ENCODE measurements at places on chromosomes 5 and 9.

- no peak for DNase-seq
Measured at GRCh38 chr5:98535901-98536300, 237.6 kb upstream of the RGMB start.

- no peak for DNase-seq
Measured at GRCh38 chr5:6376974-6377520, 1.3 kb downstream of the MED10 start.

DNA sequence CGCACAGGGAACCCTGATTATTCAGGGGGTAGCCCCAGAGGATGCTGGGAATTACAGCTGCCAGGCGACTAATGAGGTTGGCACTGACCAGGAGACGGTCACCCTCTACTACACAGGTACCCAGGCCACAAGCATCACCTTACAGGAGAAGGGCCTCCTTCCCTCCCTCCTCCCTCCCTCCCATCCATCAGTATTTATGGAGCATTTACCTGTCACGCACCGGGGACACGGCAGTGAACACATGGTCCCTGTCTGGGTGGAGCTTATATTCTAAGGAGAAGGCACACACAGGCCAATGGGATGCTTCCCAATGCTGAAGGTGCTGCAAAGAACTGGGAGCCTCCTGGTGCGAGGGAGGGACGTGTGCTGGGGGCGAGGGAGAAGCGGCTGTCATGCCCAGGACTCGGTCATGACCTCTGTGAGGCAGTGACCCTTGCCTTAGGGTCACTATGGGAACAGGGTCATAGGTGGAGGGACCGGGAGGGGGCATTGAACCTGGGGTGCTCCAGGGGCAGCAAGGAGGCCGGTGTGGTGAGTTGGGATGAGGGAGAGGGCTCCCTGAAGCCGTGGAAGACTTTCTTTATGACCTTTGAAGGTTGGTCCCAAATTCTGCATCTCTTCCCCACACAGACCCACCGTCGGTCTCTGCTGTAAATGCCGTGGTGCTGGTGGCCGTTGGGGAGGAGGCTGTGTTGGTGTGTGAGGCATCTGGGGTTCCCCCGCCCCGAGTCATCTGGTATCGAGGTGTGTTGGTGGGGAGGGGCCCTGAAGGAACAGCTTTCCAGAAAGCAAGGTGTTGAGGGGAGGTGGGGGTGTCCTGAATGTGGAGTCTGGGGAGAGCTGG is 41.5 kb downstream of the HMCN2 start:
- DNase-seq = no peak

GRCh38 chr5:11104210-11104609 is 343.2 kb upstream of the DAP start:
- DNase-seq = no peak

- DNase-seq = no peak
Measured at GRCh38 chr9:96006296-96006879, 130.9 kb downstream of the ERCC6L2 start.

DNA sequence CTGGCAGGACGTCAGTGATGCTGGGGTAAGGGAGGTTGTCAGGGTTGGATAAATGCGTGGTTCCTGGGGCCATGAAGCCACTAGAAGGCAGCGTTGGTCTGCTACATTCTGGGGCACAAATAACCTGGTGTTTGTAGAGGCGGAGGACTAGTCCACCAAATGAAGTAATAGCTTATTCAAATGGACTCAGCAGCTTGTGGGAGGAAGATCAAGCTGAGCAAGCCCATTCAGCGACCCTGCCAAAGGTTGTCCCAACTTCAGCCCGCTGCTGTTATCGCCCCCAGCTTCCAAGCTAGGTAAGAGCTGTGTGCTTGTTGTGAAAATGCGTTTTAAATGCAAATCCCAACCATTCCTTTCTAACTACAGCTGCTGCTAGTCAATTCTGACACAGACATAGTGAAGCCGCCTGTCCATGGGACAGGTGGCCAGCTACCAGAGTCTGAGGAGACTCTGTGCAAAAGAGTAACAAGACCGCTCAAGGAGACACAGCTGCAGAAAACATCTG is 7.6 kb upstream of the FAM240B start:
- no peak for DNase-seq

- DNase-seq = no peak
Measured at GRCh38 chr5:124754206-124754927, 7.9 kb upstream of the ZNF608 start.

DNA sequence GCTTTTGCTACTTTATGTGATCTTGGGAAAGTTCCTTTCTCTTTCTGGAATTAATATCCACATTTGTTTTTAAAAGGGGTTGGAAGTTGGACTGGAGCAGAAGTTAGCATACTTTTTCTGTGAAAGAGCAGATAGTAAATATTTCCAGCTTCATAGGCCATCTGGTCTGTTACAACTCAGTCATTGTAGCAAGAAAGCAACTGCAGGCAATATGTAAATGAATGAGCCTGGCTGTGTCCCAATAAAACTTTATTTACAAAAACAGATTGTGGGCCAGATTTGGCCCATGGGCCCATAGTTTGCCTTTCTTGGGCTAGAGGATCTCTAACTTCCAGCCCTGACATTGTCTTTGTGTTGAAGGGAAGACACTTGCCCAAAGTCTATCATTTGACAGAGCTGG is 104.4 kb downstream of the ACTL7B start:
- no peak for DNase-seq
